ENCODE measurements at places on chromosomes 16 and 17. TPM values are rescaled to one million over a fixed set of nuclear protein-coding genes. Genes with fewer than 3 reads are reported as not detected.
A peak's percentile ranks its signal among the peaks of the same experiment; 100 is the strongest.

DNA sequence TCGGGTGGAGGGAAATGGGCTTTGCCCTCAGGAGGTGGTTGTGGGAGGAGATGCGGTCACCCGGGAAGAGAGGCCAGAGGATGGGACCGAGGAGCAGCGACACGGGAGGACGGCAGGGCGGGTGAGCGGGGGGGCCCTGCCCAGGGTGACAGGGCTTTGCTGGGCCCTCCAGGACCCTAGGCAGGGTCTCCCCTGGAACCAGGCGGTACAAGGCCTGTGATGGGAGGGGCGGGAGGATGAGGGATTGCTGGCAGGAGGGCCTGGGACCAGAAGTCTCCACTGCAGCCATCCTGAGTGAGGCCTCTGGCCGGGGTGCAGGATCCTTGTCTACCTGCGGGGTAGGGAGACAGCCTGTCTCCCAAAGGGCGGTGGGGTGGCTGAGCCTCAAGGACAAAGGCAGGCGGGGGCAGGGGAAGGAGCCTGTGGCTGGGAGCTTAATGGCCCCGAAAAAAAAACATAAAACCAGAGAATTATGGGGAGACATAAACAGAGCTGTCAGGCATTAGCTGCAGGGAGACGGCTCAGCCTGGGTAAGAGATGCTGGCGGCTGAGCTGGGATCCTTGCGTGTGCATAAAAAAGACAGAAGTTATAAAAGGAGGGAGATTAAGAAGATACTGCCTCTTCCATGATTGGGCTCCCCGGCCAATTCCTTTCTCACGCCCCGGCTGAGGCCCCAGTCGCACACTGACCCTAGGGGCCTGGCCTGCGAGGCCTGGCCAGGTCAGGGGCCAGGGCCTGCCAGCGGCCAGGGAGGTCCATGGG is 66.7 kb downstream of the SREBF1 start:
- DNase-seq = no peak
- H3K36me3 ChIP-seq = no peaks in the 10 kb centered on the region
- H3K27ac ChIP-seq = no peak overlapping the region
- H3K27me3 ChIP-seq = no peaks in the 10 kb centered on the region
- H3K4me3 ChIP-seq = no peak overlapping the region

- H3K36me3 ChIP-seq = no peaks in the 10 kb centered on the region
- H3K4me3 ChIP-seq = no peak overlapping the region
- H3K27me3 ChIP-seq = no peaks in the 10 kb centered on the region
- no peak overlapping the region for H3K27ac ChIP-seq
These were observed 94.0 kb upstream of the CDH5 start for GRCh38 chr16:66272461-66272860.

DNA sequence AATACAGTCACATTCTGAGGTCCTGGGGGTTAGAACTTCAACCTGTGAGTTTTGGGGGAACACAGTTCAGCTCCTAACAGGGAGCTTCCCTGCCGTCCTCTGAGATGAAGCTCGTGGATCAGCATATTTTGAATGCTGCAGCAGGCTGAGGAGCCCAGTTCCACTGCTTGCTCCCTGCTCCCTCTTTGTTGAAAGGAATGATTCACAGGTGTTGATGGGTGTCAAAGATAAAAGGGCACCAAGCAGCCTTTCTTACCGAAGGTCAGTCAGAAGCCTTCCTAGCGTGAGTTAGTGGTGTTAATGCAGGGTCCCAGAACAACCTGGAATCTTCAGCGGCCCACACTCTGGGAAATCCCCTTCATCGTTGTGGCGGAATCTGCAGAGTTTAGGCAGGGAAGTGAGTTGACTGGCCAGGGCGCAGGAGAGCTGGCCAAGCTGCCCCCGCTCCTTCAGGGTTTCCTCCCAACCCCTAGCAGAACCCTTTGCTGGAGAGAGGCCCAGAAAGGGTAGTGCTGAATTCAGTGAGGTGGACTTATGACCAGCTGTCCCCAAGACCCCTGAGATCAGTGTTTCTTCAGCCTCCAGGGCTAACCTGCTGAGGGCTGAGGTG is 114.8 kb downstream of the GNAO1 start:
- H3K27me3 ChIP-seq = no peaks in the 10 kb centered on the region
- H3K27ac ChIP-seq = no peak overlapping the region
- peaks cover 4% of the 10 kb centered on the region for H3K4me1 ChIP-seq

- no peak overlapping the region for H3K4me3 ChIP-seq
- H3K27me3 ChIP-seq = no peaks in the 10 kb centered on the region
- H3K36me3 ChIP-seq = no peaks in the 10 kb centered on the region
- no peak for DNase-seq
These were observed 47.3 kb downstream of the PRKCA start for GRCh38 chr17:66349521-66350254.

The RHBDL1 gene
- 0.74 TPM for polyA plus RNA-seq

GRCh38 chr17:3693829-3694231 is 2.1 kb downstream of the P2RX5 start:
- no peaks in the 10 kb centered on the region for H3K36me3 ChIP-seq
- peaks cover 10% of the 10 kb centered on the region for H3K4me1 ChIP-seq
- no peak overlapping the region for H3K4me3 ChIP-seq

The KCNH6 gene
- polyA plus RNA-seq = not detected

- no peak overlapping the region for H3K27ac ChIP-seq
- H3K4me1 ChIP-seq = no peaks in the 10 kb centered on the region
- no peaks in the 10 kb centered on the region for H3K36me3 ChIP-seq
- no peak for DNase-seq
- no peak overlapping the region for H3K4me3 ChIP-seq
These were observed 111.3 kb upstream of the LHX1 start for GRCh38 chr17:36825951-36826350.

The SLFN12L gene
- 0.09 TPM for polyA plus RNA-seq

The CEP95 gene
- polyA plus RNA-seq = 5.3 TPM

DNA sequence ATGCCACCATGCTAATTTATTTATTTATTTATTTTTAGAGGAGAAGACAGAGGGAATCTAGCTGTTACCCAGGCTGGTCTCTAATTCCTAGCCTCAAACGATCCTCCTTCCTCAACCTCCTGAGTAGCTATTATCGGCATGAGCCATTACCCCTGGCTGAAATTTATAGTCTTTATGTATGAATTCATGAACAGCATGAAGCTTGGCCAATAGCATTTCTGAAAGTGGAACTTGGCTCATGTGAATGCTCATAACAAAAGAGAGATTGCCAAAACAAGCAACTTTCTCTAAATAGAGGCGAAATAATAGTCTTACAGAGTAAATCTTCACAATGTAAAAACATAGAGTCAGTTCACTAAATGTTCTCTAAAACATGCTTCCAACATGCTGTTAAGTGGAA is 30.1 kb upstream of the SMURF2 start:
- DNase-seq = no peak
- no peak overlapping the region for H3K4me3 ChIP-seq
- no peaks in the 10 kb centered on the region for H3K36me3 ChIP-seq
- no peaks in the 10 kb centered on the region for H3K4me1 ChIP-seq

GRCh38 chr17:48644910-48645557 is 18.9 kb upstream of the HOXB9 start:
- DNase-seq = no peak
- no peak overlapping the region for H3K4me3 ChIP-seq
- no peak overlapping the region for H3K27ac ChIP-seq

GRCh38 chr16:47142821-47143676 is 696 bp downstream of the NETO2 start:
- peak; percentile 59 for DNase-seq
- H3K4me1 ChIP-seq = peaks cover 16% of the 10 kb centered on the region
- H3K36me3 ChIP-seq = no peaks in the 10 kb centered on the region
- H3K27ac ChIP-seq = no peak overlapping the region
- peaks cover 3% of the 10 kb centered on the region for H3K27me3 ChIP-seq

The NGFR gene
- polyA plus RNA-seq = 10.3 TPM

The HSPB9 gene
- polyA plus RNA-seq = 0.69 TPM

DNA sequence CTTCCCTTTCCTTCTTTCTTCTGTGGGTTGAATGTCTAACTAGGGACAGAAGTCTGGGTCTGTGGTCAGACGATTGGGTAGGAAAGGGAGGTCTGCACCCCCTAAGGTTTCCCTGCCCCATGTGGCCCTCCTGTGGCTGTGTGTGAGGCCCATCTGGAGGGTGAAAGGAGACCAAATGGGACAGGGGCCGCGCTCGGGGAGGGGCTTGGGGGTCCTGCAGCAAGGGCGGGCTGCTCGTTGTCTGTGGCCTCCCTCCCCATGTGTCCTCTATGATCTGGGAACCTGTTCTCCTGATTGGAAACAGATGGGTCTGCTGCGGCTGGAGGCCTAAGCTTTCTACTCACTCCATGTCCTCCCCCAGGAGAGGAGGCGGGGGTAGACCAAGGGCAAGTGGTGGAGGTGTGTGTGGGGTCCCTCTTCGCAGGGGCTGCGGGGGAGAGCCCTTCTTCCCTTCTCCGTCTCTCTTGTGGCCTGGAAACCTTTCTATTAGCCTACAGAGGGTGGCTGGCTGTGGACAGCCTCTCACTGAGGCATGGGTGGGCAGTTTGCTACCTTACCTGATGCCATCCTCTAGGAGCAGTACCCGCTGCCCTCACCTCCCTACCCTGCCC is 18.6 kb downstream of the IGFBP4 start:
- H3K27me3 ChIP-seq = no peaks in the 10 kb centered on the region
- DNase-seq = no peak
- no peak overlapping the region for H3K4me3 ChIP-seq
- peaks cover 12% of the 10 kb centered on the region for H3K36me3 ChIP-seq

DNA sequence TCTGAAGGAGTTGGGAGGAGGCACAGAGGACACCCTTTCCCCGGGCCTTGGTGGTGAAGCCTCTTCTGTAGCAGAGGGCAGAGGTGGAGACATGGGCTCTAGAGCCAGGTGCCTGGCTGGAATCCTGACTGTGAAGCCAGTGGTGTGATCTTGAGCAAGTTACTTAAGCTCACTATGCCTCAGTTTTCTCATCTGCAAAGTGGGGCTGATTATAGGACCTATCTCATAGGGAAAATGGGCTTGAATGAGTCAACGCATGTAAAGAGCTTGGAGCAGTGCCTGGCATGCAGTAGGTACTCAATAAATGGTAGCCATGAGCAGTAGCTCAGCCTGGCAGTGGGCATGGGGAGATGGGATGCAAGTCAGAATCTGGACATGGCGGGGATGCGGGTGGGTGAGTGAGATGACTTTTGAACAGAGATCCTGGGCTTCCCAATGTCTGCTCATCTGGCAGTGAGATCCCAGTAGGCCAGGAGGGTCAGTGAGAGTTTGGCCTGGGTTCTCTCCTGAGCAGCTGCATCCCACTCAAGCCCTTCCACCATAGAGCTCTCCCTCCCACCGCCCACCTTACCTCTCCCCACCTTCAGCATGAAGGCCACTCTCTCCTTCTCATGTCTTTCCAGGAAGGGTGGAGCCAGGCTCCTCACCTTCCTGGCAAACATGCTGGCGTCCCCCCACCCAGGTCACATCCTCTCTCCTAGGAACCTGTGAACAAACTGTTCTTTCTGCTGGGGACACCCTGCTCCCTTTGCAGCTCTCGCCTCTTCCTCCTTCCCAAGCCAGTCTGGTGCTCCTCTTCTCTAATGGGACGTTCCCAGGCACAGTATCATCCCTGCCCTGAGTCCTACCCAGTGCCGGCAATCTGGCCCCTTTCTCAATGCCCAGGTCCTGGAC is 13.1 kb upstream of the SP2 start:
- no peak overlapping the region for H3K4me3 ChIP-seq
- no peak for DNase-seq
- no peak overlapping the region for H3K27ac ChIP-seq
- H3K4me1 ChIP-seq = no peaks in the 10 kb centered on the region

DNA sequence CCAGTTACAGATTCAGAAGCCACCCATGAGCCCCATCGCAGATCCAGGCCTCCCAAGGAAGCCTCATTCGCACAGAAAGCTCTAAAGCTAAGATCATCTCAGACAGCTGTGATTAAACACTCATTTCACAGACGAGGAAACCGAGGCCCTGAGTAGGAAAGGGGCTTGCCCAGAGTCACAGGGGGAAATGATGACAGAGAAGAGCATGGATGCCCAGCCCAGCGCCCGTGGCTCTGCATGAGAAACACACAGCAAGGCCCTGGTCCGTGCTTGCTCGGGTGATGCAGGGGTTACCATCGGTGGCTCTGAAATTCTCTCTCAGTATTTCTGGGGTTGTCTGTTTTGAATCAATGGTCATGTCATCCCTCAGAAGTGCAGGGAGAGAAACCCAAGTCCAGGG is 109.6 kb downstream of the C16orf78 start:
- H3K4me1 ChIP-seq = peaks cover 8% of the 10 kb centered on the region
- no peak overlapping the region for H3K27ac ChIP-seq
- no peaks in the 10 kb centered on the region for H3K36me3 ChIP-seq

- peak overlapping the region; percentile 87 for H3K4me3 ChIP-seq
- peak; percentile 86 for DNase-seq
- H3K4me1 ChIP-seq = no peaks in the 10 kb centered on the region
- peak overlapping the region; percentile 89 for H3K27ac ChIP-seq
These were observed 22.7 kb downstream of the TMEM235 start for GRCh38 chr17:78253946-78254672.

GRCh38 chr17:60455378-60455777 is 33.1 kb downstream of the CHCT1 start:
- H3K4me3 ChIP-seq = no peak overlapping the region
- peaks cover 26% of the 10 kb centered on the region for H3K36me3 ChIP-seq
- DNase-seq = no peak

GRCh38 chr16:586047-586644 is 3.7 kb upstream of the RAB40C start:
- no peaks in the 10 kb centered on the region for H3K36me3 ChIP-seq
- no peaks in the 10 kb centered on the region for H3K27me3 ChIP-seq
- peaks cover 35% of the 10 kb centered on the region for H3K4me1 ChIP-seq
- DNase-seq = no peak
- H3K27ac ChIP-seq = no peak overlapping the region

The CCDC200 gene
- polyA plus RNA-seq = not detected

GRCh38 chr17:59504821-59505220 is 60.6 kb upstream of the DHX40 start:
- H3K36me3 ChIP-seq = no peaks in the 10 kb centered on the region
- no peak for DNase-seq
- no peaks in the 10 kb centered on the region for H3K27me3 ChIP-seq
- H3K4me3 ChIP-seq = no peak overlapping the region

DNA sequence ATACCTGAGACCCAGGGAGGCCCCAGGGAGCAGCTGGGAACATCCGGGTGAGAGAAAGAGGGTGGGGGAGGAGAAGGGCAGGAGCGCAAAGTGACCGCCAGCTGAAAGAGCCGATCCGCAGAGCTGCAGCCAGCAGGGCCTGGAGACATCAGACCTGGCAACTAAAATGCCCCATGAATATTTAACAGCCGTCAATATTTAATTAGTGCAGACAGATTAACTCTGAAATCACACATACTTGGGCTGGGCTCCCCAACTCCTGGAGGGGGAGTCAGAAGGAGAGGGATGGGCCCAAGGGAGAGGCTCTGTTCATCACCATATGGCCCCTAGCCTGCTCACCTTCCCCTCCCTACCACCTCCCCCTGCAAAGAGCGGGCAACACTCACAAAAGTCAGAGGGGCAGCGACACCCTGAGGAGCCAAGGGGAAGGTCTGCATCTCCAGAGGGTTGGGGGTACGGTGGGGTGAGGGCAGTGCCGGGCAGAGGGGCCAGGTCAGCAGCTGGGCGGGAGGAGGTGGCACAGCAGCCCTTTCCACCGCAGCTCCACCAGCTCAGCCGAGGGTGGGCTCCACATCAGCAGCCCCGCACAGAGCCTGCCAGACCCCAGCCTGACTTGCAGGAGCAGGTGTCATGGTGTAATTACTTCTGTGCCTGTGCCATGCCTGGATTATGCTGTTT is 61.9 kb upstream of the CCL1 start:
- H3K4me1 ChIP-seq = no peaks in the 10 kb centered on the region
- no peak overlapping the region for H3K27ac ChIP-seq
- no peak overlapping the region for H3K4me3 ChIP-seq
- DNase-seq = no peak
- no peaks in the 10 kb centered on the region for H3K27me3 ChIP-seq
- H3K36me3 ChIP-seq = no peaks in the 10 kb centered on the region
